ENCODE measurements at places on chromosomes 3 and 15.

DNA sequence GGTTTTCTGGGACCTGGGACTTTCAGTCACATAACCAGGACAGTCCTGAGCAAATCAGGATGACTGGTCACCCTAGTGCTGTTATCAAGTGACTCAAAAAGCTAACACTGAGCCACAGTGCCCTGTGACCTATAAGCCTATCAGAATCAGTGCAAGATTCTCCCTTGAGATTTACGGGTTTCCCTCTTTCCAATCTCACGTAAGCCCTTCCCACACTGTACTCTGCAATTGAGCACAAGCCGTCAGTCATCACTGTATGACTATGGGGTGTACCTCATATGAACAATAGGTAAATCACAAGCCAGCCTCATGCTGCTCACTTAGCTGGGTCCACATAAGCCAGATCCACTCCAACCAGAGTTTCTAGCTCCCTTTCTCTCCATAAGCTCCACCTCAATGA is 21.0 kb upstream of the CLDN18 start:
- DNase-seq = no peak

GRCh38 chr3:155079746-155080487 is at the start of gene MME:
MME (plus strand) TSS chr3:155080319; CDS start chr3:155084168, 3,849 bp downstream.
- peak; percentile 14 for DNase-seq

- no peak for DNase-seq
Observed at GRCh38 chr3:11661827-11662226, 18.1 kb upstream of the VGLL4 start.

DNA sequence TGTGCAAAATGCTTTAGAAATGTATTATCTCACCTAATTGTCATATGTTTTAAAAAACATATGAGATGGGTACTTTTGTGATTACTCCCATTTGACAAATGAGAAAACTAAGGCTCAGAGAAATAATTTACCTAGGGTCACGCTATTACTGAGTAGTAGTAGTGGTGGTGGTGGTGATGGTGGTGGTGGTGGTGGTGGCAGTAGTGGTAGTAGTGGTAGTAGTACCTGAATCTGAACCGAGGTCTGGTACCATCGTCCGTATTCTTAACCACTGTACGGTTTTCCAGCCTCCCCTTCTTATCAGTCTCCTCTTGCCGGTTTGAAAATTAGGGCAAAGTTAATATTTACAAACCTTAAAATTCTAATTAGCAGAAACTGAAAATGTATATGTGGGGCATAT is 102.4 kb downstream of the KLHL25 start:
- no peak for DNase-seq

DNA sequence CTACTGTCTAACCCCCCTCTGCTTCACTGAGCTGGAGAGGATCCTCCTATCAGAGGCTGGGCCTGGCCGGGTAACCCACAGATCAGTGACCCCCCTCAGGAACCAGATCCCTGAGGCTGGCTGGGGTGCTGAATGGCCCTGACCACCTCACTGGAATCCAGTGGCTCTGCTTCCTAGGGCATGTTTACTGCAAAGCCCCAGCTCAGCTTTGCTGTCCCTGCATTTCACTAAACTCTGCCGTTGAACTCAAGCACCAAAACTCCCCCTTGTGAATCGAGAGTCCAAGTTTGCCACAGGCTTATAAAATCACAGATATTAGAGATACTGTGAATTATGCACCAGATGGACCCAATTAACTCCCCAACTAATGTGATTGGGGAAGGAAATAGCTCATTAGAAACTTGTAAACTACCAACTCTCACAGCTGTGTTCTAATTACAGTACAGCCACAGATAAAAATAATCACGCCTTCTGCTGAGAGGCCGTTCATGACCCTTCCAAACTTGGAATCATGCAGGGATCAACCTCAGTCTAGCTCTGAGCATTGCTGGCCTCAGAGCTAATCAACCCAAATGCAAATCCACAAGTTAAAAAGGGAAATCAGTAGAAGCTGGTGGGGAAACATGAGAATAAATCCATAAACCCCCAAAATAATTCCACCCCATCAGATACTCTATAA is 47.0 kb downstream of the OCA2 start:
- DNase-seq = no peak

DNA sequence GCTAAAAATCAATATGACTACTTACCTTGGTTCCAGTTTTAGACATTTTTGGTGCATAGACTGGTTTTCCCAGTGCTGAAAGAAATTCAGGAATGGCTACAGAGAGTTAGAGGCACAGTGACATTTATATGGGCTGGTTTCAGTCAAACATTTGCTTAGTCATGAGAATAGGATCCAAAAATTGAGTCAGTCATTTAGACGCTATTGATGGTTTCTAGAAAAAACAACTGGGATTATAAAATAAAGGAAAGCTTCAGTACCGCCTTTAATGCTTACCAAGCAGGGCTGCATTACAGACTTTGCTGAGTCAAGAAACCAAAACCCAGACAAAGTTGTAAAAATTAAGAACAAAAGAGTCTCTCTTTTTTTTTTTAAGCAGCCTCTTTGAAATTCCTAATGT is at the start of gene CRYGS:
CRYGS (minus strand) TSS at position 100 of the 400 bp plus-strand sequence; CDS start at position 46, 54 bp downstream.
- no peak for DNase-seq

- no peak for DNase-seq
Observed at GRCh38 chr15:42034628-42035434, 14.0 kb upstream of the PLA2G4E start.

GRCh38 chr3:140015741-140016140 is 80.8 kb downstream of the CLSTN2 start:
- no peak for DNase-seq

DNA sequence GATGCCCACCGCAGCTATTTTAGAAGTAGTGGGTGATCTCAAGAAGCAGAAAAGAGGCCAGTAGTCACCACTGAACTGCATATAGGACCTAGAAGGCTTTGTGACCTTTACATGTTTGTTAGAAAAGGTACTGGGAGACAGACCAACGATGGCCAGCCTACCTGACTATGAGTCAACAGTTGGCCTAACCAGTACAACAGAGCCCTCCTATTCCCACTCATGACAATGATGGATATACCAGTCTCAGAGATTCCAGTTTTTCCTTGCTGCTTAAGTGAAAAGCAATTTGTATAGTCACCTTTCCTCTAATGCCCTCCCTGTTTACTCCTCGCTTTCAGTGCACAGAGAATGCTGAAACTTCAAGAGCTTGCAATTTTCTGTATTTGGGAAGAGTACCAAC is 86.6 kb upstream of the PPIB start:
- DNase-seq = no peak

- no peak for DNase-seq
Observed at GRCh38 chr15:68524753-68525584, 53.8 kb upstream of the CORO2B start.

DNA sequence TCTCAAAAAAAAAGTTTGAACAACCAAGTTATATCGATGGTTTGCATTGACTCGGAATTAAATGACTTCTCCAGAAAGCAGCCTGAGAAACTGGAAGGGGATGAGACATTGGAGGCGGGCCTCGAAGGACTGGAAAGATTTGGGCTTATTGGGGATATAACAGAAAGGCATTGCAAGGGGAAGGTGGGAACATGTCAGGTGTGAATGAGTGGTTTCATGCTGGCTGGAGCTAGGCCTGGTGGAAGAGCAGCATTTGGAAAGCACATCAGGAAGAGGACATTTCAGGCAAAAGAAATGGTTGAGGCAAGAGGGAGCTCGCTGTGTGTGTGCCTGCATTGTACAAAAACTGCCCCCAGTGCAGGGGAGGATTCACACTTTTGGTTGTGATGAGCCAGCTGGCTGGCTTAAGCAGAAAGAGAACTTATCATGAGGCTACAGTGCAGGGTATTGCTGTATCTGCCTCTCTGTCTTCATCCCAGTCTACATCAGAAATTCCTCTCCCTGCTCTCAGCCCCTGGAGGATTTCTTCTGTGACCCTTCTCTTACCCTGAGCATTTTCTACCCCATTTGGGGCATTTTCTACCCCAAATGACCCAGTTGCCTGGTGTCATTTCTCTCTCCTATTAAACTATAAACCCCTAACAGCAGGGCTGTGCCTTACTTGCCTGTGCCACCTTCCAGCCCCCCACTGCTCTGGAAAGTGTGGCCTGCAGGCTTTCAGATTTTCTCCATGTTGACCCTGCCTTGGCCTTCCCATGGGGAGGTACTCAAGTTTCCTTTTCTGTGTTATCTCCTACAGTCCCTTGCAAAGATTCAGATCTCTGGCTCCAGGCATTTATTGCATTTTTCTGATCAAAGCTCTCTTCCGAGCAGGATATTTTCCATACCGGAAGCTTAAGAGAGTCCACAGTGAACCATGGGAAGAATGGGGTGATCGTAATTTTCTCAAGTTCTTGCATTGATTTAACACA is 64.4 kb upstream of the FLNB start:
- no peak for DNase-seq

GRCh38 chr3:27671101-27671500 is 51.0 kb downstream of the EOMES start:
- no peak for DNase-seq

- no peak for DNase-seq
Observed at GRCh38 chr3:60263191-60263590, 988.1 kb downstream of the FHIT start.
